ENCODE measurements at places on chromosomes 5 and 9.

DNA sequence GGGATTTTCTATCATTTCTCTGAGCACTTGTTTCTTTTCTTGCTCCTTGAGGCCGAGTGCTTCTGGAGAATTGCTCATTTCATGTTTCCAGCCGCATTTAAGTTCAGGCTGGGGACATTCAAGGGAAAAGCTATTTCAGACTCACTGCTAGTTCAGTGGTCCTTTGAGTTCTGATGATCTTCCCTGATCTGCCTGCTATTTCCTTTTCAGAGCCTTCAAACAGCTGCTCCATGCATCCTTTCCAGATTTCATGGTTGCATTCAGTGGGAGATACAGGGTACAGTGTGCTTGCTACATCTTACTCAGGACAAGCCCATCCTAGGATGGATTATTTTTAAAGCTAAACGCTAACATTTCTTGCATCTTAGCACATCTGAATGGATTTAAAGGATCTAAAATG, 14.7 kb downstream of the NDUFS4 start:
- no peak for DNase-seq

- DNase-seq, result peak; percentile 19
These were observed 61.1 kb downstream of the PSD2 start for GRCh38 chr5:139856714-139857113.

DNA sequence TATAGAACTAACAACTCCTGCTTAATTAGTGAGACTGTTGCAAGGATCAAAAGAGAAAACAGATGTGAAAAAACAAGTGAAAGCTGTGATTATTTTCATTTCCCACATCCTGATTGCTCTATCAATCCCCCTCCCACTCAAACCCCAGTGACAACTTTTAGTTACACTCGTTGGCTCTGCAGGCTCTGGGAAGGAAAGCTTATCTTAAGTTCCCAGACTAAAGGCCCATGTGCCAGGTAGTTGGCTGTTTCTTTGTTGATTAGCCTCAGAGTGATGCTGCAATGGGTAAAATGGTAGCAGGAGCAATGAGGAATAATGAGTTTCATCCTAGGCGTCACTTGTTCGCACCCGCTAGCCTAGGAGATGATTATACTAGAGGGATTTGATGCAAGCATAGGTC, 133.3 kb upstream of the IFNE start:
- DNase-seq, result no peak

GRCh38 chr9:97682242-97682641, 14.9 kb downstream of the XPA start:
- DNase-seq, result no peak

DNA sequence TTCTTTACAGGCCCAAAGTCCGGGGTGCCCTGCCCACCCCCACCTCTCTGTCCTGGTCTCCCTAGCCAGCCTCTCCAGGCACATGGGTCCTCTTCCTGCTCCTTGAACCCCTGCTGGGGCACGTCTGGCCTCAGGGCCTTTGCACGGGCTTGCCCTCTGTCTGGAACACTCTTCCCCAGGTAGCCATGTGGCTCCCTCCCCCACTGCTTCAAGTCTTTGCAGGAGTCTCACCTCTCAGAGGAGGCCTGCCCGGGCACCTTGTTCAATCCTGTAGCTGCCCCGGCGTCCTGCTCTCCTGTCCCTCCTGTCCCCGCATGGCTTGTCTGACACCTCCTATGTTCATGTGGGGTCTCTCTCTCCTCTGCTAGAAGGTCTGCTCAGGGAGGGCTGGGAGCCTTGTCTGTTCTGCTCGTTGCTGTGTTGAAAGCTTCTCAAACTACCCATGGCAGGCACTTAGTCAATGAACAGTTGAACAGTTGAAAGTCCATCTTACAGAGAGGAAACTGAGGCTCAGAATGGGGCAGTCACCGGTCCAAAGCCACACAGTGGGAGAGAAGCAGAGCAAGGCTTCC, 241.4 kb downstream of the PBX3 start:
- no peak for DNase-seq

- DNase-seq, result no peak
These were observed 30.0 kb upstream of the FOXI1 start for GRCh38 chr5:170075696-170076095.

DNA sequence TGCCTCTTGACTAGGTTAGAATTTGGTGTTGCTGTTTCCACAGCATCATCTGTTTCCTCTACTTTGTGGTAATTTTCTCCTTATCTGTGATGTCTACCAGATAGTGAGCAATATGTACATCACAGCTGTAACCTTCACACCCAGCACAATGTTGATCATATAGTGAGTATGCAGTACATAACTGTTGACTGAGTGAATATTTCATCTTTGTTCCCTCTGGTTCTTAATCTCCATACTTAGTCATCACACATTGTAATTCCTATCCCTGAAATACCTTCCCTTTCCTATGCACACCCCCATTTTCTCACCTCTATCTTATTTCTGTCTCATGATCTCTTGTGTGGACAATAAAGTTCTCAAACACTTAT, 115.9 kb downstream of the KIF4B start:
- no peak for DNase-seq

DNA sequence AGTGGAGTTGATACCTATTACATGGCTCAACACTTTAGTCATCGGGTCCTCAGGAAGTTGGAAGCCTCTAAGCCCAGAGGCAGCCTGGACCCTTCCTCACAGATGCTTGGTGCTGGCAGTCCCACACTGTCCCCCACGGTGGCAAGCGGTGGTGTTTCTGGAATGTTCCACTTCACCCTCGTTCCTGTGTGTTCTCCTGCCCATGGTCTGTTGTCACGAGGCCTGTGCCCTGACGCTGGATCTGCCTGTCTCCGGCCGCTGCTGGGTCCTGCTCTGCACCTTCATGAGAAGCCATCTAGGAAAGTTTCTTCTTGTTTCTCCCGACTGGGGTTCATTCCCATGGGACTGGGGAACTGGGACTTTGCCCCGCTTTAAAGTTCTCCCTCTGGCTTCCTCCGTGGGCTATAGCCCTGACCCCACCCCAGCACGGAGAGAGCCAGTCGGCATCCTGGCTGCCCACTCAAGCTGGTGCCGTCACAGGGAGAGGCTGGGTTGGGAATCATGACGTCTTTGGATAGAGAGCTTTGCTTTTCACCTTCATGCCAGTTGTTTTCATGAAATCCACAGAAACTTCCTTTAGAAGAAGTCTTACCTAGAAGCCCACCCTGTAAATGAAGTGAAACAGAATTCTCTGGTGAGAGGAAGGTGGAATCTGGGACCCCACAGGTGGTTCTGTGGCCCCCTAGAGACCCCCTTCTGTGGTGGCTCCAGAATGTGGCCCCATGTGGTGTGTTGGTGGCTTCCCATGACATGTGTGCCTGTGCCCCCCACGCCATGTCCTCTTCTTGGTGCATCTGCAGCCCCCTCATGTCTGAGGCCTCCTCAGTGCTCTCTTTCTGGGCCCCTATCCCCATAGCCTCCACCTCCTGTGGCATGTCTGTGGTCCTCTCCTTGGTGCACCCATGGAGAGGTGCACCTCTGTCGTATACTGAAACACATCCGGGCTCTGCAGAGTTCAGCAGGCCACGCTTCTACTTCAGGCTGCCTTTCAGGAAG, 43.8 kb downstream of the TRIP13 start:
- no peak for DNase-seq

- DNase-seq, result no peak
These were observed 121.5 kb upstream of the SNX2 start for GRCh38 chr5:122653087-122654017.

GRCh38 chr5:64486163-64486562, 19.7 kb upstream of the RGS7BP start:
- no peak for DNase-seq

DNA sequence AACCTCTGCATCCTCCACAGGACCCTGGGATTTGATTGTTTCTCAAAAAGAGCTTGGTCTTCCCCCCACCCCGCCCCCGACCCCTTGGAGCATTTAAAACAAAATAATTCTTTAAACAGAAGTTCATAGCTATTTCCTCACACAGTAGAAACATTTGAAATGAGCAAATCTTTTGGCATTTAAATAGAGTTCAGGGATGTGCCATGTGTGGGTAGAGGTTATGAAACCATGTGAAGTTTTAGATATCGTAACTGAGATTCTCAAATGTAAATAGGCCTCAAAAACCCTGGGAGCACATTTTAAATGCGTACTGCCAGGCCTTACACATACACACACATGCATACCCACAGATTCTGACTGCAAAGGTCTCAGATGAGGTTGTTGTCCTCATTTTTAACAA, 66.5 kb downstream of the EPB41L4B start:
- DNase-seq, result no peak

DNA sequence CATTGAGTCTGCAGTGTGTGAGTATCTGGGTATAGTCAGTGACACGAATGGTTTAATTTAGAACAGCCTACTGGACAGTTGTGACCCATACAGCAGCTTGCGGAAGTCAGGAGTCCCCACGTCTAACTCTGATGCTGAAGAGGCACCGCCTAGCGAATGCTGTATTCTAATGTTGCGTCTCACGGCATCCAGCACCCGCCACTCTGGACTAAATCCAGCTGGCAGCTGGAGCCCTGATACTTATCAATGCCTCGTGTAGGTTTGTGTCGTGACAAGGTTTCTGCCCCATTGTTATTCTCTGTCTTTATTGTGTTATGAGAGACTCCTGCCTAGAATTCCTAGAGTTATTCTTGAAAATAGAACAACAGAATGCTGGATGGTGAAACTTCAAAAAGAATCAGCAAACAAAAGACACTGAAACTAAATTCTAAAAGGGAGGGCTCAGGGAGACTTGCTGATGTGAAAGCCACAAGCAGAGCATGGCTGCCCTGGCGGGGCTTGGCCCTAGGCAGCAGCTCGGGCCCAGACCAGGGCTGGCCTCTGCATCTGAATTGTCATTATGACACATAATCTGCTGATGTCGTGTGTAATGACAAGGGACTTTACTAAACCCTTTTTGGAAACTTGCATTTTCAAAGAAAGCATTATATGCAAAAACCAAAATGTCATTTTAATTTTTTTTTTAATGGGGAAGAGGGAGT, 123.5 kb upstream of the ICE1 start:
- DNase-seq, result peak; percentile 8
